ENCODE measurements at places on chromosomes 1 and 21.

- DNase-seq = no peak
Observed at GRCh38 chr1:42145389-42145716, 7.9 kb upstream of the GUCA2B start.

DNA sequence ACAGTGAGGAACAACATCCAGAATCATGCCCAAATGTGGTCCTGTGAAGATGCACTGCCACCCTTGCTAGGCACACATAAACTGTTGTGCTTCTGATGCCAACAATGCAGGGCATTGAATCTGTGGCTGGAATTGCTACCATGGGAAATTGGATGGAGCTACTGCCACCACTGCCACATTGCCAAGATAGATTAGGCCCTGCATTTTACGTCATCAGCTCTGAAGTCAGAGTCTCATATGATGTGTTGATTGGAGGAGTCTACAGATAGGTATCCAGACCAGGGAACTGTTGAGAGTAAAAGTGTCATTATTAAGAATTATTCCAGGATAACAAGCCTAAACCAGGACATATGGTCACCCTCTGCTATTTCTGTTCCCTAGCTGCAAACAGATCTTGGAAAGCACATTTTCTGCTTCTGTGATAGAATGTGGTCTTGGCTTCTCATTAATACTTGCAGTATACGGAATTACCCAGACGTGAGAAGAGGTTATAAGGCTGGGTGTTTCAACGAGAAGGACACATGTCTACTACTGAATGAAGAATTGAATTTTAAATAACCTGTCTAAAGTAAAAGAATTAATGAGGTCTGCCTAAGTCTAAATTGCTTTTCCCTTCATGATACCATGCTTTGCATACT, 106.6 kb downstream of the TNNI3K start:
- no peak for DNase-seq

DNA sequence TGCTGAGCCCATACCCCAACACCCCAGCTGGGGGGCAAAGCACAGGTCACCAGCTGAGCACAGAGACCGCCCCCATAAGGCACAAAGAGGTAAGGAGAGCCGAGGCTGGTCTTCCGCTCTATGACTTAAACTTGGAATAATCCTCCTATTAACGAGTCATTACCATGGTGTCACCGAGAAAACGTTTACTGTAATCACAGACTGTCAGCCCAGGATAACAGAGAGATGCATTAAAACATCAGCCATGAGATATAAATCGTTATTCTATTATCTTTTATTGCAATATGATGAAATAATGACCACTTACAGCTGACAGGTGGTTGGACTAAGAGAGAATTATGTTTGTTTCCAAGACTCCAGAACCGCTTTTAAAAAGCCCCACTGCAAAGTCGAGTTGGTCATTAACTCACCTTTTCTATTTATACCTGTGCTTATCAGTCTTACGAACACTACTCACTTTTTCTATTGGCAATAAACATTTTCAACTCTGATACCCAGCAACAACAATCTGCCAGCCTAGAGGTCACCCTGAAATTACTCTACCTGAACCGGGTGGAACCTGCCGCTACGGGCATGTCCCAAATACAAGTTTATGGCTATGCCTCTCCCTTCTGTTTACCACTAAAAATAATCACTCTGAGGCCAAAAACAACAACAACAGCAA, 21.5 kb downstream of the NPHP4 start:
- no peak for DNase-seq

GRCh38 chr1:50427086-50427817, 4.0 kb upstream of the DMRTA2 start:
- no peak for DNase-seq

DNA sequence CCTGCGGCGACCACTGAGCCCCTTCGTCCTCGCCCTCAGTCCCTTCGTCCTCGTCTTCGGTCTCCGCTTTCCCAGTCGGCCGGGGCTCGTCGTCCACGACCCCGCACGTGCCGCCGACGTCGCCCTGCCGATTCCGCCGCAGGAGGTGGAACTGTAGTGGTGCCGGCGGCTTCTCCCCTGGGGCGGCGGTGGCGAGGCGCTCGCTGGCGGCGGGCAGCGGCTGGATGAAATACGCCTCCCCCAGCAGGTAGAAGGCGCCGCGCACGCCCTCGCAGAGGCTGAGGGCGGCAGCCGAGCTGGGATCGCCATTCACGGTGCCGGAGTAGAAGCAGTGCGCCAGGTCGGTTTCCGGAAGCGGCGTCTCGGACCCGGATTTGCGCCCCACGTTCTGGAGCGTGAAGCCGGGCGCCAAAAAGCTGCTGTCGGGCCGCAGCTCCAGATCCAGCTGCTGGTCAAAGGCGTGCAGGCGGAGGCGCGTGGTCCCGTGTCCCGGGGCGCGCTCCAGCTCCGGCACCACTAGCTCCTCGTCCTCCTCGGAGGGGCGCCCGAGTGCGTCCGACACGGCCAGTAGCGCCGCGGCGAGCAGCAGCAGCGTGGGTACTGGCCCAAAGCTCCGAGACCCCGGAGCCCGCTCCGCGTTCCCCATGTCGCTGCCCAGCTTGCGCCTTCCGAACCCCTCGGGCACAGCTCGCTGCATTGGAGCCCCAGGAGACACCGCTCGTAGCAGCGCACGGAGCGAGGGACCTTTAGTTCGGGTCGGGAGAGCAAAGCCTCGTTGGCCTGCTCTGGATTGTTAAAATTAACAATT, 747 bp downstream of the ADAMTS1 start:
- DNase-seq = peak; percentile 49

GRCh38 chr1:185560760-185561159, 173.4 kb upstream of the HMCN1 start:
- no peak for DNase-seq

DNA sequence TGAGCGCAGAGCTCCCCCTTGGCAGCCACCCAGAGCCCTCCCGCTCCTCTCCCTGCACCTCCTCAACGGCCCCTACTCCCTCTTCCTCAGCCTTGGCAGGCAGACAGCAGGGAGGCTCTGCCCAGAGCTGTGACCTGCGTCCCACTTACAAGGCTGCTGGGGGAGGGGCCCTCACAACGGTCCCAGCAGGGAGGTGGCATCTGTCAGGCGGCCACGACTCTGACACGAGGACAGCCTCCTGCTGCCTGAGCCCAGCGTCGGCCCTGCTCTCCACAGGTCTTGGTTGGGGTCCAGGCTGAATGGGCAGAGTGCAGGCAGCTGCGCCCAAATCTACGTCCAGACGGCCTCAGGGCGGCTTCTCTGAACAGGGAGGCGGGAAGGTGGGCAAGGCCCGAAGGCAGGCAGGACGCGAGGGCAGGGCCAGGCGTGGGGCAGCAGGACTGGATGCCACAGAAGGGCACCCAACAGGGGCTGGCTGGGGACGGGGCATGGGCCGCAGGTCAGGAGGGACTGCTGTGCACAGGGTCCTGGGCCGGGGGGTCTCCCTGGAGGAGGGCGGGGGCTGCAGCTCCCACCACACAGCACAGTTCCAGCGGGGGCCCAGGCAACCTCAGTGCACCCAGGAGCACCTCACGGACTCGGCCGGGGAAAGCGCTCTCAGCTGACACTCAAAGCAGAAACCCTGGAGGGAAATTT, 7.5 kb downstream of the SLC19A1 start:
- no peak for DNase-seq

- no peak for DNase-seq
Observed at GRCh38 chr1:3221112-3222041, 152.4 kb downstream of the PRDM16 start.

GRCh38 chr1:233598891-233599541, 14.9 kb upstream of the KCNK1 start:
- peak; percentile 56 for DNase-seq

DNA sequence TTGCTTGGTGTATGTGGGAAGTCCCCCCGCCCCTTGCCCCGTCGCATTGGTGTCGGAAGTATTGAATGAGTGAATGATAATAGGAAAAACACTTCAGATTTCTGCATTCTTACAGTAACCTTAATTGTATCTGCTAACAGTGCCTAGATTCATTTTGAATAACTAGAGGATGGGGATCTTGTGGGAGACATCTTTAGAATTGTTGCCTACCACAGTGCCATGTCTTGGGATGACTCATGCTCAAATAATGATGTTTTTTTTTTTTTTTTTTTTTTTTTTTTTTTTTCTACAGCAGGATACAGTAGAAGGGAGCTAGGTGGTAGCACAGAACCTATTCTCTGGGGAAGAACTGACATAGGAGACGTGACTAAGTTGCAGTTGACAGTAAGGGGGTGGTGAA, 237.9 kb downstream of the USP25 start:
- DNase-seq = peak; percentile 48

DNA sequence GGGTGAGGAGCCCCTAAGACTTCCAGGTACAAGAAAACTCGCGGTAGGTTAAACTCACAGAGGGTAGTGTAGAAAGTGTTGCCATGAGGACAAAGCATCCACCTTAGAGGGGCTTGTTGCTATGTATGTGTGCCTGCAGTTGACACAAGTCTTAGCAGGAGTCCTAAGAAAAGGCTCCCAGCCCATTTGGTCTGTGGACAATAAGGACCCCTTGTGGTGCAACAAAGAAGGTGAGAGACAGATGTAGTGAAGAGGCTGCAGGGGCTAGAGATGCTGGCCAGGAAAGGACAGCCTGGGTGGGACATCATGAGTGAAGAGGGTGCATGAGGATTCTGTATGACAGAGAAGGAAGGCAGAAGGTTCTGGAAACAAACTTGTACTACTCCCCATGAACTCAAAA, 36.3 kb upstream of the IL10 start:
- peak; percentile 48 for DNase-seq

GRCh38 chr1:46171351-46171750, 3.5 kb upstream of the TSPAN1 start:
- no peak for DNase-seq

DNA sequence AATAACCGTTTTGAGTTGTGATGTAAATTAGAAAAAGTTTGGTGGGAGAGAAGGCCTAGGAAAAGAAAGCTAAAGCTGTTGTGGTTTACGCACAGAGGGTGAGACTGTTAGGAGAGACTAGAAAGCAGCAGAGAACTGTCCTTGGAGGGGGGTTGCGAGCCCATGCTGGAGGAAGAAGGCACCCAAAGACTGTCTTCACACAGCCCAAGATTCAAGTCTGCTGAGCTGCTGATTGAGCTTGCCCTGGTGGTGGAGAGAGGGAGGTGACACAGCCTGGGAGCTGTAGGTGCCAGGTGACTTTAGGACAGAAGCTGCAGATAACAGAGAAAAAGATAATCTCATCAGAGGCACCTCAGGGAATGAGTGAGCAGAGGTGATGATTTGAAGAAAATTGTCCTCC, 18.3 kb upstream of the TLR5 start:
- DNase-seq = no peak

GRCh38 chr1:226287587-226287986, 21.4 kb downstream of the LIN9 start:
- no peak for DNase-seq

- DNase-seq = peak; percentile 84
Observed at GRCh38 chr1:23634840-23635651, 56.6 kb upstream of the RPL11 start.
